Body of pancreas (tissue), 4 donors: ENCODE measurements at places on chromosomes 1 and 21. TPM values are rescaled to one million over a fixed set of nuclear protein-coding genes. Genes with fewer than 3 reads are reported as not detected.

DNA sequence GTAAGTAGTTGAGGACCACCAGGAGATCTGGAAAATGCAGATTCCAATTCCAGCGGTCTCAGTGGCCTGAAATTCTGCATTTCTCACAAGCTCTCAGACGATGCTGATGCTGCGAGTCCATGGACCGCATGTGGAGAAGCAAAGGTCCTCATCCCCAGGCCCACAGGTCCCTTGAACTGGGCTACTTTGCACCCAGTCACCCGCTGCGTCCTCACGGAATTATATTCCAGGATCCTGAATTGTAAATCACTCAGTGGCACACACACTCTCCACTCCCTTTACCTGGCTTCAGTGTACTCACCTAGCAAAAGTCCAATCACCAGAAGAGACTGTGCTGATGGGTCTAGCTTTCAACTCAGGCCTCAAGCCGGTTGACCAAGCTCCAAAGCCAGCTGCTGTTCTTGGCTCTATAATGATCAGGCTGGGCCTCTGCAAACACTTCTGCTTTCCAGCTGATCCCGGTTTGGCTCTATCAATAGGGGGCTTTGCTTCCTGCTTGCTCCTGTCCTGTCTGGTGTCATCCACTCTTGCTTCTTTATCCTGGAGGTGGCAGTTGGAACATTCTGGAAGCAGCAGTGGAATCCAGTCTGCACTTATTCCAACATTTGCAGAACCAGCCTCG, 904 bp upstream of the RPL22 start:
- peaks cover 7% of the 10 kb centered on the region for H3K36me3 ChIP-seq
- DNase-seq = no peak
- peaks cover 41% of the 10 kb centered on the region for H3K4me1 ChIP-seq
- H3K4me3 ChIP-seq = no peak overlapping the region
- H3K27me3 ChIP-seq = no peaks in the 10 kb centered on the region
- H3K27ac ChIP-seq = peak overlapping the region; percentile 80

- H3K36me3 ChIP-seq = no peaks in the 10 kb centered on the region
- no peak overlapping the region for H3K27ac ChIP-seq
- no peak overlapping the region for H3K4me3 ChIP-seq
- no peaks in the 10 kb centered on the region for H3K27me3 ChIP-seq
- DNase-seq = no peak
These were observed 789.3 kb upstream of the ADAMTS5 start for GRCh38 chr21:27756191-27756590.

CAPN8 gene
- 43.1 TPM for total RNA-seq

- H3K4me3 ChIP-seq = no peak overlapping the region
- no peak overlapping the region for H3K27ac ChIP-seq
- H3K4me1 ChIP-seq = no peaks in the 10 kb centered on the region
- no peak for DNase-seq
These were observed 22.9 kb downstream of the HYI start for GRCh38 chr1:43430831-43431230.

DNA sequence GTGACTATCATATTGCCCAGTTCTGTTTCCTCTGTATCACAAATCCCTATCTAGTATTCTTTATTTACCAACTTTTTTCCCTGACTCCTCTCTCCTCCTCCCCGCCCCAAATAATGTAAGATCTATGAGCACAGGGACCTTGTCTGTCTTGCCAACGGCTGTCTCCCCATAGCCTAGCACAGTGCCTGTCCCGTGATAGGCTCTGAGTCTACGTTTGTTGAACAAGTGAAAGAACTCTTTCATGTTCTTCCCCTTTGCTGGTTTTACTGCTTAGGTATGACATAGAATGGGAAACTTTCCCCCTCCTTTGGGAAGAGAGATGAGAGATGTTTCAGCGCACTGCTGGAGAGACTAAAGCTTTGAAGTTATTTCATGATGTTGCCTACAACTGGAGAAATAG, 367.0 kb downstream of the PRDM2 start:
- H3K36me3 ChIP-seq = no peaks in the 10 kb centered on the region
- H3K4me1 ChIP-seq = no peaks in the 10 kb centered on the region
- no peak for DNase-seq
- H3K4me3 ChIP-seq = no peak overlapping the region
- H3K27me3 ChIP-seq = no peaks in the 10 kb centered on the region

DNA sequence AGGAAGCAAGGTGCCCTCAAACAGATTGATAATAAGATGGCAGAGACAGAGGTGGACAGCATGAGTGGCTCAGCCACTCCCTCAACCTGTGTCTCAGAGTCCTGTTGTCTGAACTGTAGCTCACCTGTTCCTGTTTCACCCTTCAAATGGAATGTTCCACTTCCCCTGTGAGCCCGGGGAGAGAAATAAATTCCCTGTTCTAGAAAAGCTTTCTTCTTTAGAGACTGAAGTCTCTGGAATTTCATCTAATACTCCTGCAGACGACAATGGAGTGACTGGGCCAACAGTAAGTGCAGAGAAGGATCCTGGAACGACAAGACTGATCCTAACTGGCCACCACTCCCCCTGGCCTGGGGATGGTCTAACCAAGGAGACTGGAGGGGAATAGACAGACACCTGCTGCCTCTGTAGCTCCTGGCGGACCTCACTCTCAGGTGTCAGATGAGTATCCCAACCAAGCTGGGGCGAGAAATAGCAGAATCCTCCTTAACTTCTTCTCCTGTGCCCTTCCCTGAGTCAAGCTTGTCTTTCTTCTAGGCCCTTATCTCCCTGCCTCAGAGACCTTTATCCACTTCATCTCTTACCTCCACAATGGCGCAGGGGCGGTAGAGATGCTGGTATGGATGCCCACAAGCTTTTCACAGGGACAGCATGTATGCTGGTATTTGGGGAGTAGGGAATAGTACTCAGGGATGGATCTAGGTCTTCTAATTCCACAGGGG, 45.4 kb downstream of the PLEKHA6 start:
- no peaks in the 10 kb centered on the region for H3K27me3 ChIP-seq
- no peak overlapping the region for H3K4me3 ChIP-seq
- H3K4me1 ChIP-seq = peaks cover 10% of the 10 kb centered on the region
- DNase-seq = peak; percentile 30
- H3K36me3 ChIP-seq = no peaks in the 10 kb centered on the region
- no peak overlapping the region for H3K27ac ChIP-seq
